Immature natural killer cell (primary cell): ENCODE measurements at places on chromosomes 5 and 9.
A peak's percentile ranks its signal among the peaks of the same experiment; 100 is the strongest.

DNA sequence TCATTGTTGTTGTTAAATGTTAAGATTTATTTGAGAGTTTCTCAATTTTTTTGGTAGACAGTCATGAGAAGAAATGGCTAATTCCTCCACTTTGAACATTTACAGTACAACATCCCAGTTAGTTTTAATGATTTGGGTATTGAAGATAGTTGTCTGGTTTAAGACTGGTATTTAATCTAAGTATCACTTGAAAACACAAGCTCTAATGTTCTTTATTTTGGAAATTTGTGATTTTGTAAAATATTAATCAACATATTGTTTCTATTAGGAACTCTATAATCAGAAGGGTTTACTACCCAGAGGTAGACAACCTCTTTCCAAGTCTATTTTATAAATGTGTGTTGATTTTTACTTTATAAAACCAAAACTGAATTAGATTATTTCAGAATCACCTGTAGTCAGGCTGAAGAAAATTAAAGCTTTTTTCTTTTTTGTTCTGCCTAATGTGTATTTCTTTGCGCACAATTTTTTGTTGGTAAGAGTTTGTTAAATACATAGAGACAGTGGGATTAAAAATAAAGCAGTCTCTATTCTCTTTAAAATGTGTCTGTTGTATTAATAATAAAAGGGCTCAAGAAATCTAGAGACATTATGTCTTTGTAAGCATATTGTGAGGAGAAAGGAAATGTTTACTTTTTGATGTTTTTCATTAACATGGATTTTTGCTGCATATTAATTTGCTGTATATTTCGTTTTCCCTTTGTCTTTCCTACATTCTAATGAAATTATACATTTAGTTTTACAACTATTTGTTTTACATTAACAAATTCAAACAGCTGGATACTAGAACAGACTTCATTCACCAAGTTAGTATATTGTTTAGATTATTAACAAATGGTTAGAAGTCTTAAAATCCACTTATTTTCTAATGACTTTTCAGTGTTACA is 3.9 kb upstream of the PURA start:
- no peak for DNase-seq

DNA sequence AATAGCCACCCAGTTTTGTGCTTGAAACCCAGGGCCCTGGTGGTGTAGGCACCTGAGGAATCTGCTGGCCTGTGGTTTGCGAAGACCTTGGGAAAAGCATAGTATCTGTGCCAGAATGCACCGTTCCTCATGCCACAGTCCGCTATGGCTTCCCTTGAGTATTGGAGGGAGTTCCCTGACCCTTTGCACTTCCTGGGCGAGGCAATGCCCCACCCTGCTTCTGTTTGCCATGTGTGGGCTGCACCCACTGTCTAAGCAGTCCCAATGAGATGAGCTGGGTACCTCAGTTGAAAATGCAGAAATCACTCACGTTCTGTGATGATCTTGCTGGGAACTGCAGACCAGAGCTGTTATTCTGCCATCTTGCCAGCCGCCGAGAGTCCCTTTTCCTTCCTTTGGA is 483.5 kb downstream of the AGTPBP1 start:
- DNase-seq = no peak

DNA sequence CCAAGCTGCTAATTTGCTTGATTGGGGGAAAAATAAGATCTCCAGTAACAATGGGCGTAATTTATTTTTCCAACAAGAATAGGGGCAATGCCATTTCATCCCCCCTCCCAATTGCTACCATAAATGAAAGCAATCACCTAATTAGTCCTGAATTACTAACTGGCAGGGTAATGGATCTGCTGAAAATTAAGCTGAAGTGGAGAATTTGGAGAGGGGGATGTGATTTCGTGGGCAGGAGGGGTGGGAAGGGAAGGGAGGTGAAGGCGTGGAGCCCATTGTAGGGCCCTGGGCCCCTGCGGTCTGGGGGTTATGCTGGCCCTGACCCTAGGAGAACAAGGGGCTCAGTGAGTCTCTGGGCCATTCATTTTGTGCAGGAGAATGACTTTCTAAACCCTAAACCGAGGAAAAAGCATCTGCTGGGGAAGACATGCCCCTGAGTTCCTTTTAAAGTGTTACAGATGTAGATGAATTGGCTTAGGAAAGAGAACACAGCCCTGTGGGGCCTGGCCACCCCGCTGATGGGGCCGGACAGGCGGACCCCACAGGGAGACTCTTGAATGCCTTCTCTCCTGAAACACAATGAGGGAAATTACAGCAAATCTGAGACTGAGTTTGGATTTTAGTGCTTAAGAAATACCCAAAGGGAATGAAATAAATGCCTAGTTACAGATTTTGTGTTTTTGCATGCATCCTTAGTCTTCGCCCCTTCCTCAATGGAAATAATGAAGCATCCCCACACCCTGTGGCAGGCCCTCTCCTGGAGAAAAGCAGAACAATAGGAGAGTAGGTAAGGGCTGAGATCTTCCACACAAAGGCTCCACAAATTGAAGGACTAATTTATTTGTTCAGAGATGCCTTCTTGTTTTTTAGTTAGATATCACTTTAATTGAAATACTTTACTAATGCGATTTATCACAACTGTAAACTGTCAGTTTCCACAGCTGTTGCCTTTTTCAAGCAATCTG is 143.2 kb downstream of the PSAT1 start:
- DNase-seq = no peak

GRCh38 chr5:3542158-3542557 is 53.5 kb upstream of the IRX1 start:
- no peak for DNase-seq

DNA sequence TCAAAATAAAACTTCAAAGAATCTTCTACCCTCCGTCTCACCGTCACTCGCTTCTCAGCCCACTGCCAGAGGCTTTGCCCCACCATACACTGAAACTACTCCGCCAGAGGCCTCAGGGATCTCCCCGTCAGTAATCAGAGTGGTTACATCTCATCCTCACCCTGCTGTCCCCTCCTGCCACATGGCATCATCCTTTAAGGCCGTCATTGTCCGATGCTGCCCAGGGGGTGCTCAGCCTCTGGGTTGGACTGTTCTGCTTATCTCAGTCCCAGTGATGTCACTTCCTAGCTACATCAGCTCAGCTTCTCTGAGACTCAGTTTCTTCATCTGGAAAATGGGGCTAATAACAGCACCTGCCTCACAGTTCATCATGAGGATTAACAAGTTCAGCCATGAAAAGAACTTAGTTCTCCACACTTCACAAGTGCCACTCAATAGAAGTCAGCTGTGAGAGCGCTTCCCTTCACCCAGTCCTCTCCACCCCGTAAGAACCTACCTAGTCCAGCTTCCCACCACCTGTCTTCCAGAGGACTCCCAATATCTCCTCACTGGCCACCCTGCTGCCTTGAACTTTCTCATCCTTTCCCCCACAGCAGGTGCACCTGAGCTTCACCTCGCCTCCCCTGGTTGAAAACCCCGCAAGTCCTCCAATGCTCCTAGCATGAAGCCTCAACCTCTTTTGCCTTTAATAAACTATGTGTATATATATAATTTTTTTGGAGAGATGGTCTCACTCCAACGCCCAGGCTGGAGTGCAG is 2.8 kb upstream of the IL3 start:
- no peak for DNase-seq

- no peak for DNase-seq
These were observed 845.5 kb downstream of the TLE4 start for GRCh38 chr9:80417211-80417773.

- DNase-seq = no peak
These were observed 91.9 kb upstream of the GABRP start for GRCh38 chr5:170691657-170692056.

DNA sequence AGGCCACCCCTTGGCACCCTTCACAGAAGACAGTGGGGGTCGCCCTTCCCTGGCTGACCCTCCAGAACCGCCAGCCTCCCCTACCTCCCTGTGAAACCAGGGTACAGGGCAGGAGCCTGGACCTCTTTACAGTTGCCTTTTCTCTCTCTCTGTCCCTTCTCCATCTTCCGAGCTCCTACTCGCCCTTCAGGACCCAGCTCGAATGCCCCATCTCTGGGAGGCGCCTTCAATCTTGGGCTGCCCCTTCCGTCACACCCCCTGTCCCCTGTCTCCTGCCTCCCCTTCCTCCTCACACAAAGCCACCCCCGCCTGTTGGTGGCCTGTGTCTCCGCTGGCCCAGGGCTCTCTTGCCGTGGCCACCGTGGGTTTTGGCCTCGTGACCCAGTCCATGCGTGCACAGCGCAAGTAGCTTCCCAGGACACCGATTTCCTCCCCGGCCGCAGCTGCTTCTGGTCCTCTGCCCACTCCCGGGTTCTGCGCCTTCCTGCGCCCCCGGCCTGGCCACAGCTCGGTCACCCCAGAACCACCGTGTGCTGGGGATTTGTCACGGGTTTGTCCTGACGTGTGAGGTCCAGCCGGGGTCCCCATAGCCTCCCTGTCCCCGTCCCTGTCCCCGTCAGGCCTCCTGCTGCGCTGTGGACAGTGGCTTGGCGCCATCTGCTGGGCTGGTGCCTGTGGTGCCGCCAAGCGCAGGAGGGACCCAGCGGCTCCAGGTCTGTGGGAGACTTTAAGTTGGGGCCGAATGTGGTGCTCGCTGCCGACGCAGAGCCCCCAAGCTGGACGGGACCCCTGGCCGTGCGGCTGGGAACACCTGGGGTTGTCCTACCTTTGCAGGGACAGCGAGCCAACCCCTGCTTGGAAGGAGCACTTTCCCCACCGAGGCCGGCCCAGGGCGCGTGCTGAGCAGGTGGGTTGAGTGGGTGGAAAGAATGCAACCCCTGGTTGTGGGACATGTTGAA is 4.0 kb upstream of the TMEM250 start:
- DNase-seq = peak; percentile 69

DNA sequence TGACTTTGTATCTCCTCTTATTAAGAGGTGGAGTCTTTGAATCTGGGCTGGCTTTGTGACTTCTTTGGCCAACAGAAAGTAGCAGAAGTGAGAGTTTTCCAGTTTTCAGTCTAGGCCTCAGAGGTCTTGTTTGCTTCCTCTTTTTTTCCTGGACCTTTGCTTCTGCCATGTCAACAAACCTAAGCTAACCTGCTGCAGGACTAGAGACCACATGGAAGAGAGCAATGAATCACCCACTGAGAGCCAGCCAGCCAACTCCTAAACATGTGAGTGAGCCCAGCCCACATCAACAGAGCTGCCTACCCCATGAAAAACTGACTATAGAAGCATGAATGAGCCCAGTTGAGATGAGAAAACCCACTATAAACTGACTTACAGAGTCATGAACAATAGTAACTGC is 29.9 kb downstream of the MRPL22 start:
- no peak for DNase-seq

DNA sequence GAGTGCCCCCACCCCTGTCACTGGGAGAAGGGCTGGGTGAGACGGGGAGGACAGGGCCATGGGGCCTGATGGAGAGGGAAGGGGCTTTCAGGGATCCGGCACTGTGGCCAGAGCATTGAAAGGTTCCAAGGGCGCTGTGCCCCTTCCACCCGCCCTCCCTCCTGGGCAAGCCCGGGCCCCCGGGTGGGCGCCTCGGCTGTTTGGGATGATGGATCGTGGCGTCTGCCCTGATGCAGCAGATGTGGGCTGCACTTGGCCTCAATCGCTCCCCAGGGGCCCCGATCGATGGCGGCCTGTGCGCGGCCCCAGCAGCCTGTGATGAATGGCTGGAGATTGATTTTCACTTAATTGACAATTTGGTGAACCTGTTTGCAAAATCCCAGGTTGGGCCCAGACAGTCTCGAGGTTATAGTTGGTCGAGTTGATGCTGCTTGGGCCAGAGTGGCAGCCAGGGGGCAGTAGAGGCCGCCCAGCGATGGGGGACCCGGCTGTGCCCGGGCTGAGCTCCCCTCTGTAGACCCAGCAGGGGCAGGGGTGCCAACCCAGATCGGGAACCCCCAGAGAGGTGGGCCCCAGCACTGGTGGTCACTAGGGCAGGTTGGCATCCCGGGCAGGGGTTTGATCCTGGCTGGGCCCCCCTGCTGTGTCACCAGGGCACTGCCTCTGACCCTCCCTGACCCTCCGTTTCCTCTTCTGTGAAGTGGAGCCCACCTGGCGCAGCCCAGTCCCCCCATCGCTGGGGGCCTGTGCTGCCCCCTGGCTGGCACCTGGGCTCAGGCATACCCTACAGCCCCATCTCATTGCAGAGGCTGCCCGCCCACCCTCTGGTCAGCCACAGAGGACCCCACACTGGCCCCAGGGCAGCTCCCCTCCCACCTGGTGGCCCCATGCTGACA is 34.7 kb downstream of the LHX3 start:
- DNase-seq = peak; percentile 31

DNA sequence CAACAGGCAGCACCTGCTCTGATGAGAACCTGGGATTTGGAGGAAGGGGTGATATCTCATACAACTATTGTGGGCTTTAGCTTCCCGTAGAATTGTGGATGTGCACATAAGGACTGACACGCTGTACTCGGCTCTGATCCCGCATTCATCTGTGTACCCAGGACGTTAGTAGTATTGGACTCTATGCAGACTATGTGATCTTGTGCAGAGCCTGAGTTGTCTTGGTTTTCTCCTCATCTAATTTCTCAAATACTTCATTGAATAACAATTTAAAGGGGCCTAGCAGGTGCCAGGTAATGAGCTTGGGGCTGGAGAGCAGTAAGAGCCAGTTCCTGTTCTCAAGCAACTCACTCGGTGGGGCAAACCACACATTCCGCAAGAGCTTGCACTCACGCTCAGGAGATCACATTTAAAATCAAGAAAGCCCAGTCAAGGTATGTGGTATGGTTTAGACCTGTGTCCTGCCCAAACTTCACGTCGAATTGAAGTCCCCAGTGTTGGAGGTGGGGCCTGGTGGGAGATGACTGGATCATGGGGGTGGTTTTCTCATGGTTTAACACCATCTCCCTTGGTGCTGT is 14.8 kb downstream of the C5orf15 start:
- no peak for DNase-seq

DNA sequence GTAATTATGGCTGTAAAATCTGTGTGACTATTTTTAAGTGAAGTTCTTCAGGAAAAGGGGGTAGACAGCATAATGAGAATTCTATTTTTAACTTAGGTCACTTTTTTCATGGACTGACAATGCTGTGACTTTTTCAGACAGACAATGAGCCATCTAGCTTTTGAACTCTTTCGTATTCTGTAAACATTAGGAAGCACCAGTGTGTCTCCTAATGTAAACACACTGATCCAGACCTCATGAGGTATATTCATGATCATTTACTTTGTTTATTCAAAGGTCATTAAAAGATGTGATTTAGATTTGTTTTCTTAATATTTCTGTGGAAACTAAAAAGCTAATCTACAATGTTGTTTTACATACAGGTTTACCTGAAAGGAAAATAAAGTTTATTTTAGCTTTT is 352.6 kb downstream of the ADGRV1 start:
- DNase-seq = no peak
